ENCODE measurements at places on chromosomes 6 and 20.
A peak's percentile ranks its signal among the peaks of the same experiment; 100 is the strongest.

- no peak for DNase-seq
Observed at GRCh38 chr6:135572051-135572450, 74.5 kb upstream of the AHI1 start.

- DNase-seq: no peak
Observed at GRCh38 chr6:167699141-167699931, 127.4 kb upstream of the AFDN start.

GRCh38 chr20:4848041-4848440 is 126.3 kb downstream of the PRND start:
- no peak for DNase-seq

DNA sequence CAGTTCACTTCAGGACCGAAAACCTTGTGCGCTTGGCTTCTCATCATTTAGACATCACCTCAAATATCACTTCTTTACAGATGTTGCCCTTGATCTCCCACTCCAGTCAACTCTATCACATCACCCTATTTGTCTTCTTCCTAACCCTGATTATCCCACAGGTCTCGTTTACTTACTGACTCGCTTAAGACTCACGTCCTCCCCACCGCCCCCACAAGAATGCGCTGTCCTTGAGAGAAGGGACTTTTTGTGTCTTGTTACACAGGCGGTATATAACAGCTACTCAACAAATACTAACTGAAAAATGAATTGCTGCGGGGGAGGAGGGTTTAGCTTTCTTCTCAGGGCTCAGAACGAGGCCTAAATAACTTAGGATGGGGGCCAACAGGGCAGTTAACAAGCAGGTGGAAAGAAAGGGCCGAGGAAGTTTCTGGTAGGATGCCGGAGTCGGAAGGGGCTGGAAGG is 527 bp downstream of the TOMM34 start:
- DNase-seq: peak; percentile 53

- no peak for DNase-seq
Observed at GRCh38 chr6:12472601-12473038, 182.5 kb downstream of the EDN1 start.

- no peak for DNase-seq
Observed at GRCh38 chr20:34539756-34540155, 18.8 kb upstream of the MAP1LC3A start.

- DNase-seq: no peak
Observed at GRCh38 chr6:113805173-113805790, 51.9 kb upstream of the MARCKS start.

DNA sequence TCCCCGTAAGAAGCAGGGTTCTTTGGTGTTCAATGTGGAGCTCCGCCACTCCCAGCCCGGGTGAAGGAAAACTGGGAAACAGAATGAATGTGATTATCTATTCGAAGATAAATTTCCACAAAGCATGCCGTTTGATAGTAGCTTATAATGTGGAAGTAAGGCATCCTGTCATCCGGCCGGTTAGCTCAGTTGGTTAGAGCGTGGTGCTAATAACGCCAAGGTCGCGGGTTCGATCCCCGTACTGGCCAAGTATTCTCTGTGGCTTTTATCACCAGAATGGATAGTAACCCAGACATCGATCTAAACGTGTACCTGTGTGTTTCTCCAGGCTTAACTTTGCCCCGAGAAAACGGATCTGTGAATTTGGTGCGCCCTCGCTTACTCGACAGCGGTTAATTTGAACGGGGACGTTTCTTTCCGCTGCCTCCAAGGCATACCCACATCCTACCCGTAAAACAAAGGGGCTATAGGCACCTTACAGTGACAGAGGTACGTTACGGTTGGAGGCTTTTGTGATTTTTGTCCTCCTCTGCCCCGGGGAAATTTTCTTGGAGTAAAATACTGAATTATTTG is 215.2 kb upstream of the ZNF184 start:
- peak; percentile 78 for DNase-seq

- DNase-seq: no peak
Observed at GRCh38 chr6:1068905-1069304, 243.0 kb upstream of the FOXQ1 start.

DNA sequence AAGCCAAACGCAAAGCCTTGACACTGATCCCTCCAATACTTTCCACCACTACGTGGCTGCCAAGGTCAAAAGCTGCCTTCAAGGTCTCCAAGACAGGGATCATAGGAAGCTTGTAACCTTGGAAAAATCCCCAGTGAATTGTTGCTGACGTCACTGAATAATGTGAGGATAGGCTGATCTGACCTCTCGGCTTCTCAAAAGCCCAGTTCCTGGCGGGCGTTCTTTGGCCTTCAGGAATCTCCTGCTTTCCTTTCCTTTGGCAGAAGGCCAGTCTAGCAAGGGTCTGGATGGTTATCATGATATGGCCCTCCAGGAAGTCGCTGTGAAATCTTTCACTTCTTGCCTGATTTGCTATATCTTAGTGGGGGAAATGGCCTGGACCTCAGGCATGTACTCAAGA is 61.4 kb upstream of the TNFAIP3 start:
- DNase-seq: no peak

- no peak for DNase-seq
Observed at GRCh38 chr20:1830240-1830639, 65.0 kb upstream of the SIRPA start.

GRCh38 chr6:158768436-158768835 is 50.7 kb downstream of the EZR start:
- DNase-seq: no peak

DNA sequence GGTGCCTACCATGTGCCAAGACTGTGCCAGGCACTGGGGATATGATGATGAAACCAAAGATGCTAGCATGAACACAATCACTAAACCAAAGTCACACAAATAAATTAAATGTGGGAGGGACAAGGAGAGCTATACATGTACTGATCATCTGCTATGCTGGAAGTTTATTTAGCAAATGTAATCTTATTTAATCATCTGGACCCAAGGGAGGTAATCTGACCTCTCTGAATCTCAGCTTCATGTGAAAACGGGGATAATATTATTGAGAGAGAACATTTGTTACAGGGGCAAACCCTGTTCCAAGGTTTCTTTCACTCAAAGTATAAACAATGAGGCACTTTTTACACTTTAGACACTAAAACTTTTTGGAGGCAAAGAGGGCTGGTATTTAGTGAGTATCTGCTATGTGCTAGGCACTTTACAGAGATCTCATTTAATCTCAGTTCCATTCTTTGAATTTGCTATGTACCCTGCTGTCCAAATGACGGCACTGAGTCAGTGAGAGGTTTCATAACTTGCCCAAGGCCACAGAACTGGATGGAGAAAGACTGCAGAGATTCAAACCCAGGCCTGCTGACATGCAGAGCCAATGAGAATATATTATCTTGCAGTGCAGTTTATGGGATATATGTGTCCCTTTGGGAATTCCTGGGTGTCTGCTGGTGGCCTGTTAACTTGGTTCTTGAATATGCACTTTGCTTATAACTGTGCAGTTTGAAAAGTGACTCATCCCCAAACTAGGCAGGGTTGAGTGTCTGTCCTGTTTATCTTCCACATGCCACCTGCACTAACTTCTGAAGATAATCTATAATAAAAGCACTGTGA is 3.3 kb upstream of the ASXL1 start:
- DNase-seq: no peak

- DNase-seq: no peak
Observed at GRCh38 chr6:72623808-72624207, 1.9 kb downstream of the KCNQ5 start.

DNA sequence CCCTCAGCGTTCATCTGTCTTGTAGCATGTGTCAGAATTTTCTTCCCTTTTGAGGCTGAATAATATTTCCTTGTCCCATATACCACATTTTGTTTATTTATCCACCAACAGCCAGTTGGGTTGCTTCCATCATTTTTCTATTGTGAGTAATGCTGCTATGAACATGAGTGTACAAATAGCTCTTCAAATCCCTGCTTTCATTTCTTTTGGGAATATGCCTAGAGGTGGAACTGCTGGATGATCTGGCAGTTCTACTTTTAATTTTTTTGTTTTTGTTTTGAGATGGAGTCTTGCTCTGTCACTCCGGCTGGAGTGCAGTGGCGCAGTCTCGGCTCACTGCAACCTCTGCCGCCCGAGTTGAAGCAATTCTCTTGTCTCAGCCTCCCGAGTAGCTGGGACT is 64.7 kb downstream of the SASH1 start:
- DNase-seq: no peak

GRCh38 chr6:120908767-120909166 is 425.5 kb downstream of the TBC1D32 start:
- no peak for DNase-seq

- no peak for DNase-seq
Observed at GRCh38 chr6:119960456-119960855, 610.9 kb upstream of the MAN1A1 start.

- no peak for DNase-seq
Observed at GRCh38 chr6:36964349-36964748, 9.8 kb downstream of the PI16 start.

- no peak for DNase-seq
Observed at GRCh38 chr20:13022401-13023155, 13.8 kb downstream of the SPTLC3 start.

DNA sequence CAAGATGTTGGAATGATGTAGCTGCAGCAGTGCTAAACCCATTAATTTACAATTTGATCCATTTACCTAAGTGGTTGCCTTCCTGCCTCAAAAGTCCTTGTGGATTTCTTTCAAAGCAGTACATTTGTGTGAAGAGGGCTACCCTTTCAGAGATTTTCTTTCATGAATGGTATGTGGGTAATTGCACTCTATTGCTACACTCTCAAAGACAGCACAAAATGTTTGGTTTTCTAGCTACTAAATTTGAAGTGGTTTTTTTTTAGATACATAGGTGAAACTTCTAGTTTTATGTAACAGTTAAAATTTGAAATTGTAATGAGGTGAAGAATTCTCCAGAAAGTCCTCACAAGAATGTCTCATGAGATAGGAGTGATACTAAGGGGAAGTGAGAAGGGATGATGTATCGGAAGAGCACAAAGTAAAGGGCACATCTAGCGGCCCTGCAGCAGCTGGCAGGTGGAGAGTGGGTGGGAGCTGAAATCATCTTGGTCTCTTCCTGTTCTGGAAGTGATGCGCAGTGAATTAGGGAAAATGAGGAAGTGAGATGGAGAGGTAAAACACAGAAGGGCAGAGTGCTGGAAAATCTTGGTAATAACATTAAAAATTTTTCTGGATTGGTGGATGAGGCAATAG is 236.8 kb upstream of the MAN1A1 start:
- no peak for DNase-seq

DNA sequence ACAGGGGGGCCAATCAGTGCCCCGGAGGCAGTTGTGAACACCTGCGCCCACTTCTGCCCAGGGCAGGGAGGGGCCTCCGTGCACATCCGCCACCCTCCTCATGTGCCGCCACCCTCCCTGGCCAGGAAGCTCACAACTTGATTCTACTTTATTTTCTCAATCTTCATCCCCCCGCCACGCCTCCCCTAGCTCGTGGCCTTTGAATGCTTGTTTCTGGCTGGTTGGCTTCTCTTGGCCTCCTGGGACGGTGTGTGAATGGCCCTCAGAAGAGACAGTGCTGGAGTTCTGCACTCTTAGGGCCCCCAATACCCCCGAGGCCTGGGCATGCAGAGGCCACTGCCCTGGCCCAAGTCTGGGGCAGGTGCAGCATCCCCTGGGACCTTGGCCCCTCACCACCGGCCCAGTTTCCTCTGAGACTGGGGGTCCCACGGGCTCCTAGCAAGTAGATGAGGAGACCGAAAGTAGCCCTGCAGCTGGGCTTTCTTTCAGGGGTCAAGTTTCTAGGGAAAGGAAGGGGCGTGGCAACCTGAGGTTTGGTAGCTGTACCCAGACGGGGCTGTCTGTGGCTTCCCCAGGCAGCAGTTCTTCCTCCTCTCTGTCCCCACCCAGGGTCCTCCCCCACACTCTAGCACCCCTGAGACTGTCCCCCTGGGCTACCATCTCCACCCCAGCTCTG is 1.3 kb downstream of the RGS19 start:
- DNase-seq: peak; percentile 54

- no peak for DNase-seq
Observed at GRCh38 chr6:9657994-9658393, 756.9 kb downstream of the TFAP2A start.

DNA sequence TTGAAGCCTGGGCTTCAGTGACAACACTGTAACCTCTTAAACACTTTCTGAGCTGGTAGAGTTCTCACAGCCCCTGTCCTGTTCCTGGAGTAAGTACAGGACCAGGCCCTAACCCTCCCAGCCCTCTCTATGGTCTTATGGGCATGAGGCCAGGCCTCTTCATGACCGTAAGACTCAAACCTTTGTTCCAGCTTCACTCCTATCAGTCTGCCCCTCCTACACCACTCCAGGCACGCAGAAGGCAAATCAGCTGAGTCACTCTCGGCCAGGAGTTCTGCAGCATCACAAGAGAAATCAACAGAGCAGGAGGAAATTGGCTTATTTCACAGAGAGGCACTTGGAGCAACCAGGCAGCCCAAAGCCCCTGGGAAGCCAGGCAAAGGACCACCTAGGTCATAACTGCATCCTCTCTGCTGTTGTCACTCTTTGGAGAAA is 25.3 kb upstream of the CHD6 start:
- DNase-seq: no peak

GRCh38 chr20:17938871-17939619 is 29.5 kb downstream of the SNX5 start:
- DNase-seq: peak; percentile 24

DNA sequence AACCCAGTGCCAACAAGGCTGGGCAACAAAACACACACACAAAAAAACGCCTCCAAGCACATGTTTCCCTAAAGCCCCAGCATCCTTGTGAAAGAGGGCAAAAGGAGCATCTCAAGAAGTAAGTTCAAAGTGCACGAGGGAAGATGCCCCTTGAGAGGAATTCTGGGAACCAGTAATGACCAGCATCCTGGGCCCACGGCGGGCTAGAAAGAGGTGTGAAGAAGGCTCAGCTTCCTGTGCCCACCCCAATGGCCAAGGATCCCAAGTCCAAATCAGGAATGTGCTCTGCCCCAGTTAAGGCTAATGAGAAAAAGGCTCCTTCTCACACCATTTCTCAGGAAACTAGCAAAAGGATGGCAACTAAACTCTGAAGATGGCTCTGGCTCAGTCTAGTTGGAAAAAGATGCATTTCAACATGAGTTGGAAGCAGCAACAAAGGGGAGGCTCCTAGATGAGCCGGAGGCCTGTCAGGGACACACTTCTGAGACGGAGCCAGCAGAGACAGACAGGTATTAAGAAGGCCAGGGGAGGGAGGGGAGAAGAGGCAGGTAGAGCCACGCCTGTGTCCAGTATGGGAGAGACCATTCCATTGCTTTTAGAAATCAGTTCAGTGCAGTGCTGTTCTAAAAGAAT is 3.2 kb downstream of the RIMS4 start:
- no peak for DNase-seq

DNA sequence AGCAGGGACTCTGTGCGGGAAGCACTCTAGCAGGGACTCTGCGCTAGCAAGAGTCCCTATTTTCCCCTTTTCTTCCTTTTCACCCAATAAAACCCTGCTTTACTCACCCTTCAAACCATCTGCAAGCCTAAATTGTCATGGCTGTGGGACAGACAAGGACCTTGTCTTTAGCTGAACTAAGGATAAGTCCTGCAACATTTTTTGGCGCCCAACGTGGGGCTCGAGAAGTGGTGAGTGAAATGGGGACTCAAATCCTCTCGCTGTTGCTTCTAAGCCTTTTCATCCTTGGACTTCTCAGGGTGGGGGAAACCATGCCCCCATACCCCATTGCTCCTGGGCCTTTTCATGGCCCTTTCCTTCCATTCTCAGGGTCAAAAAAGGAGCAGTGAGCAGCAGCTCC is 46.4 kb downstream of the IMPG1 start:
- no peak for DNase-seq

GRCh38 chr20:36632487-36633284 is 13.3 kb downstream of the SLA2 start:
- no peak for DNase-seq

Data from effector CD4-positive, alpha-beta T cell (primary cell).